Stimulated activated CD8-positive, alpha-beta memory T cell treated with anti-CD3 and anti-CD28 coated beads, Interleukin-7, amount 100 ng/mL, for 48 hours (primary cell): ENCODE measurements at places on chromosomes 16 and 17.
A peak's percentile ranks its signal among the peaks of the same experiment; 100 is the strongest.

- no peak for DNase-seq
These were observed 43.9 kb upstream of the LYRM9 start for GRCh38 chr17:27937025-27937546.

DNA sequence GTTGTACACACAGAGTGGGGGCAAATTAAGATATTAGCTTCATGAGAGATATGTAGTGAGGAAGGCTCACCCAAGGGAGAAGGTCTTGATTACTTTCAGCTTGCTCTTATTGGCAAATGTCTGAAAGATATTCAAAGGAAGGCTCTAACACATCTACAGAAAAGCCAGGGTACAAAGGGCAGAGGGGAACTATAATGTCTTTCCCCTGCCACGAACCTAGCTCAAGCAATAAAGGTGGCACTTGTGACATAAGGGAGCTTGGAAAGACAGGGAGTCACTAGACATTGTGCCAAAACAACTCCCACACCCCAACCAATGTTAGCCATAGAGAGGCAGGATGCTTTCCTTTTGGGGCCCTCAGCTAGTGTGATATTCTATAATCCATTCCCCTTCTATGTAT lies 52.2 kb upstream of the SOX9 start:
- no peak for DNase-seq

GRCh38 chr16:77823067-77823466 lies 34.7 kb downstream of the VAT1L start:
- DNase-seq, result no peak

- peak; percentile 29 for DNase-seq
These were observed 79.6 kb upstream of the ATP2A3 start for GRCh38 chr17:4043862-4044261.

DNA sequence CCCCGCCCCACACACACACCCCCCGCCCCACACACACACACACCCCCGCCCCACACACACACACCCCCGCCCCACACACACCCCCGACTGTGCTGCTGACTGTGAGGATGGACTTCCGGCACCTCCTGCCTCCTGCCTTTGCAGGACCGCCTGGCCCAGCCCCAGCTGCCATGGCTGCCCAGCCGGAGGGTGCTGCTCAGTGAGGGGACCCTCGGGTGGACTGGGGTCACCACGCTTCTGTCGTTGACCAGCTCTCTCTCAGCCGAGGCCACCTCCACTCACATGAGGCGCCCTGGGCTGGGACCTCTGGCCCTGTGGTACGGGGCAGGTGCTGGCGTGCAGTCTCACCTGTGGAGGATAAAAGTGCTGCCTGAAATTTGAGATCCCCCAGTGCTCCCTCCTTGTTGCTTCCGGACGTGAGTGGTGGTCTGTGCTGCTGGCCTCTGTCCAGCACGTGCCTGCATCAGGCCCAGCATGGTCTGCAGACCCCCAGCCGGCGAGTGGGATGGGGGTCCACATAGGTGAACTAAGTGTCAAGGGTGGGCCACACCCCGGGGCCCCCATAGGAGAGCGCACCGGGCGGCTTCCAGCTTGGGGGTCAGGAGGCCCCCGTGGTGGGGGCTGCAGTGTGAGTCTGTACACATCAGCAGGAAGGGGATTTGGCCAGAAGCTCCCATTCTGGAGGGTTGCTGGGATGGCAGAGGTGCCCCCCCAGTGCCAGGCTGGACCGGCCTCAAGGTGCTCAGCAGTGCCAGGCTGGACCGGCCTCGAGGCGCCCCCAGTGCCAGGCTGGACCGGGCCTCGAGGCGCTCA lies 11.2 kb downstream of the METRNL start:
- DNase-seq, result no peak

DNA sequence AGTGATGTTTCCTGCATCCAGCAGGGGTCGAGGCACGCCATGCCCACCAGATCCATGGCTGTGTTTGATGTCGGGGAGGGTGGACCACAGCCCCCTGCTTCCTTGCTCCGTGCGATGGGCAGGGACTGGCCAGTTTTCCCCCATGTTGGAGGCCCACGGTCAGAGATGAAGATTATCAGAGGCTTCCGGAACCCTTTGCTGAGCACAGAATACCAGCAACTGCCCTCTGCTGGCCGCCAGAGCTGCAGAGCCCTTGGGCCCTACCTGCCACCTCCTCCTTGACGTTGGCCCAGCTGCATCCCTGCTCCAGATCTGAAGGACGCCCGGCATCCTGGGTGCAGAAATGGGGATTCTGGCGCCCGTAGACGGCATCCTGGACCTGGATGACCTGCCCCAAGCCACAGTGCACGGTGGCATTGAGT lies 23.7 kb upstream of the BCO1 start:
- no peak for DNase-seq
